Activated gamma-delta T cell treated with anti-CD3 and anti-CD28 coated beads, Interleukin-2, amount 50 U/mL, for 16 hours (primary cell): ENCODE measurements at places on chromosomes 4 and X.

DNA sequence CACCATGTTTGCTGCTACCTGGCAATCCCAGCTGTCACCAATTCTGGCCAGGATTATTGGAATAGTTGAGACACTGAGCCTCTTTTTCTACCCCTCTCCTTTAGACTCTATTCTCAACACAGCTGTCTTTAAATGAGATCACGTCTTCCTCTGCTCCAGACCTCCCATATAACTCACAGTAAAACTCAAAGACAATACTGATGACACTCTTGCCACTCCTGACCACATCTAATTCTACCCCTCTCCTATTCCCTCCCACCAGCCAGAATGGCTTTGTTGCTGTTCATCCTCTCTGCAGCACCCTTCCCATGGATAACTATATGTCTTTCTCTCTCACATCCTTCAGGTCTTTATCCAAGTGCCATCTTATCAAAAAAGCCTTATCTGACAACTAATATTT lies 188.6 kb upstream of the IL15 start:
- no peak for DNase-seq

DNA sequence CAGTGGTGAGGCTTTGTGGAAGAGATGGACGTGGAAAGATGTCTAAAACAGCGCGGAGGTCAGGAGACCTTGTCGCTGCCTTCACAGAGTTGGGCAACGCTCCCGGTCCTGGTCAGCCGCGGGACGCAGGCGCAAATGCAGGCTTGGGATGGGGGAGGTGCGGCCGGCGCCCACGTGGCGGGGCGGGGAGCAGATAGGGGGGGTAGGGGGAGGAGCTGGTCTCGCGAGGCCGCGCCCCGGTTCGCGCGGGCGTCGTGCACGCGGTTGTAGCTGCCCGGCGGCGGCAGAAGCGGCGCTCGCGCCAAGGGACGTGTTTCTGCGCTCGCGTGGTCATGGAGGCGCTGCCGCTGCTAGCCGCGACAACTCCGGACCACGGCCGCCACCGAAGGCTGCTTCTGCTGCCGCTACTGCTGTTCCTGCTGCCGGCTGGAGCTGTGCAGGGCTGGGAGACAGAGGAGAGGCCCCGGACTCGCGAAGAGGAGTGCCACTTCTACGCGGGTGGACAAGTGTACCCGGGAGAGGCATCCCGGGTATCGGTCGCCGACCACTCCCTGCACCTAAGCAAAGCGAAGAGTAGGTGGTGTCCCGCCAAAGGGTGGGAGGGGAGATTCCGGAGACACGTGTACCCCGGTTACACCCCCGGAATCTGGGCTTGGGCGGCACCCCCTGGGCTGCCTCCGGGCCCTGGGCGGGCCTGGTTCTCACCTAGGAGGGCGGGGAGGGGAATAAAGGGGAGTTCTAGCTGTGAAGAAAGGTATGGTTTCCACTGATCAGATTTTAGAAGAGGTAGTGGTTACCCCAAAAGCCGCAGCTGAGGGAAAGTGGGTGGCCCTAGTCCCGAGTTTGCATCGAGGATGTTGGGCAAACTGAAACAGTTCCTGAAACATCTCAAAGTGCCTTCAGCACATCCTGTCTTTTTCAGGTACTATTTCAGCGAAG lies at the start of gene PRDX4:
Gene PRDX4, plus strand, starts transcription at position 255 of the 939 bp plus-strand sequence. Its CDS starts 78 bp downstream, at position 333.
- DNase-seq = peak; percentile 55

DNA sequence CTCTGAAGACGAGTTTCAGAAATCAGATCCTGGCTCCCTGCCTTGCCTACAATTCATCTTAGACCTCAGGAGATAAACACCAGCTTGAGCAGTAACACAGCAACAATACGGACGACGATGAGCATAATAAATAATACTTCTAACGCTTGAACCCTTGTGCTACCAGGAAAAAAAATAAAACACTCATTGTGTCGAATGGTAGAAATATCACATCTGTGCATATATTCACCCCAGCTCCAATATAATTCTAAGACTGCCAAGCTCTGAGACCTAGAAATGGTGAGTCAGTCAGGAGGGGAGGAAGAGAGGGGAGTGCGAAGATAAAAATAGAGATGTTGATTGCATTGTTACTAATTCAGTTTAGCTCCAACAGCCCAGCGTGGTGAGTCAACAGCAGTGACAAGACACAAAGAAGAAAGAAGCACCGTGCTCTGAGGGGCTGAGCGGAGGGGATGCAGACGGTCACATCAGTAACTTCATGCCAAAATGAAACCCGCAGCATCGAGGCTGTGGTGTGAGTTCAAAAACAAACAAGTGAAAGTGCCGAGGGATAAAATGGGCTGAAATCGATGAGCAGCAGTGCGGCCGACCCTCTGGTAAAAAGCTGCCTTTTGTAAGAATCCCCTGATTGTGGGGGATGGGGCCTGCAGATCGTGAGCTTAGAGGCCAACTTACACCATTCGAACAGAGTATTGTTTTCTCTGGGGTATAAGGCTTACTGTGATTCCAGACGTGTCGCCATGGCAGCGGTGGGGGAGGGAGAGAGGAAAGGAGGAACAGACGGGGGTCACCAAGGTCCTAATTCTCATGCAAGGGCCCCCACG lies 150.4 kb downstream of the MGST2 start:
- DNase-seq = peak; percentile 3

DNA sequence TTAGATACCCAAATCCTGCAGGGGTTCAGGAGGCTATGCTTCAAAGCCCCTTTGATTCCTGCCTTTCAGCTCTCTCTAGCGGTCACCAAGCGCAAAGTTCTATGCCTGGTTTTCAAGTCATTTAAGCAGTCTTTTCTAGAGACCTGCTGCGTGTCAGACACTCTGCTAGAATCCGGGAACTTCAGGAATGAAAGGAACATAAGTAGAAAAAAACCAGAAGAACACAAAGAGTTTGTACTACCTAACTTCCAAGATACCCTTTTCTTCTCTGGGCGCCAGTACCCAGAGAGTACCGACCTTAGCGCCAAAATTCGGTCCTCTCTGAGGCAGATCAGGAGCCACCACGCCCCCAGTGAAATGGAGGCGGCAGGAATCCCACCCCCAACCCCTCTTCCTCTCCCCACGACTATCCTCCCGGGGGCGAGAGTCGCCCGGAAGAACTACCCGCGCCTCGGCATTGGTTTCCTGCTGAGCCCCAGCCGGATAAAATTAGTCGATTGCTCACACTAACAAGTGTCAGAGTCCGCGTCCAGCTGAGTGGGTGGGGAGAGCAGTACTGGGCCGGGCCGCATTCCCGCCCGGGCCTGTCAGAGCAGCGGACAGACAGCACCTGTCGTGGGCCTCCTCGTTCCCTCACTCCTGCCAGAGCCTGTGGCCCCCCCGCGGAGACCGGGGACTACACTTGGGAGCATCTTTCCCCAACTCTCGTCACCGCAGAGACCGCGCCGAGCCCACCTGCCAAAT lies 78.8 kb downstream of the RLIM start:
- DNase-seq = no peak

DNA sequence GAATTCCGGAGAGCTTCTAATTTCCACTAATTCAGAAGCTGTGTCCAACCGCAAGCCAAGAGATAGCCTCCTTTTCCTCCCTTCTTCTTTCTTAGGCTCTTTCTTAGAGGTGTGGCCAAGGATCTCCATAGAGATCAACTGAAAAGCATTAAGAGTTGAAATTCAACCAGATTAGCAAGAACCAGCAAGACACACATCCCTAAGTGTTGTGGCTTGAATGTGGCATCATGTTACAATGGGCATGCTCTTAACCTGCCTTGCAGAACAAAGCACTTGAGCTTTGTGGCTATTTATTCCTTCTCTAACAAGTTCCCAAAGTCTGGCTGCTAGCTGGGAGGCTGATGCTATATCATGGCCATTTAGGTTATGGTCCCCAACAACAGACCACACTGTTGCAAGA lies 10.4 kb downstream of the ANOS1 start:
- DNase-seq = no peak

GRCh38 chr4:2291705-2292645 lies 30.1 kb upstream of the MXD4 start:
- DNase-seq = no peak

- no peak for DNase-seq
Measured at GRCh38 chrX:96713303-96713702, 28.7 kb downstream of the DIAPH2 start.

GRCh38 chr4:116665716-116666115 lies 419.7 kb downstream of the TRAM1L1 start:
- no peak for DNase-seq

DNA sequence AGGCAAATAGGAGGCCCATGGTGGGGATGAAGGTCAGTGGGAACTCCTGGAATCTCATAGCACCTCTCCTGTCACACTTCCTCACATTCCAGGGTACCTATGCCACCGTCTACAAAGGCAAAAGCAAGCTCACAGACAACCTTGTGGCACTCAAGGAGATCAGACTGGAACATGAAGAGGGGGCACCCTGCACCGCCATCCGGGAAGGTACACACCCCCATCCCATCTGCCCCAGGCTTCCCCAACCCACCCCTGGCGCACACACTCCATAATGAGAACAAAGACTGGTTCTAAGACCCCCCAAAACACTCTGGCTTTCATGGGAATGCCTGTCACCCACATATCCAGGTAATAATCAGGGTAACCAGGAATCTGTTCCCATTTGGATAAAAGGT lies 6.4 kb downstream of the CDK16 start:
- DNase-seq = no peak

- no peak for DNase-seq
Measured at GRCh38 chr4:122665161-122665929, 44.5 kb upstream of the IL21 start.

DNA sequence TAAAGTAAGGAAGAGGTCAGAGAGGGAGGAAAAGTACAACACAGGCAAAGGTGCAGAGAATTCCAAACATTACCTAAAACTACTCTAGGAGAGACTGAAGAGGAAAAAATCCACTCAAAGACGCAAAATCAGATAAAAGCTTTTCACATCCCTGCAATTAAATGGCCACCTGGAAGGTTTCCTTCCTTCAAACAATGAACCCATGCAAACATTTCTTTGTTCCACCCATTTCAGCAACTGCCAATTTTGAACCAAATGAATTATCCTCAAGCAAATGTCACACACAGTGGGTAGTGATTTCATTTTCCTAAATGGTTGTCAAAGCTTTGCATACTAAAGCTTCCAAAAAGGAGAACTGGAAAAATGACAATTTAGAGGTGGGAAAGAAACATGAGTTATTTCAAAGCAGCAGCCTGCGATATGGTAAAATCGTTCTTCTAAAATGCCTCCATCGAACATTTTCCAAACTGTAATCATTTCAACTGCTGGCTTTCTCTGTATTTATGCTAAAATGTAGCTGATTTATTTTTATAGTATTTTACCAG lies 45.0 kb downstream of the APBB2 start:
- no peak for DNase-seq

- no peak for DNase-seq
Measured at GRCh38 chrX:40563784-40564183, 17.0 kb upstream of the ATP6AP2 start.

DNA sequence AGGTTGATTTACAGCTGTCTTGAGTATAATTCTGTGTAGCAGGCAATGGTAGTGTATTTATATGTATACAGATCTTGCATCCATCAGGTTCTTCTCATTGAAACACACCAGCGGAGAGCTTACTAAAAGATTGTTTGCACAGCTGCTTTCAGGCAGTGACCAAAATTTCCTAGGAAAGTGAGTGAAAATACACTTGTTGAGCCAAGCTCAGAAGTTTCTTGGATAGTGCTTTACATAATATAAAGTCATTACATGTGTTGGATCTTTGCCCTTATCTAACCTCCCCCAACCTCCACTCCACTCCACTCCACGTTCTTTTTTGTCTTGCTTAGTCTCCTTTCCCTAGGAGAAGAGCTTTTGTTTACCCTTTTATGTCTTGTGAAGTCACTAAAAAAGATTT lies 34.1 kb downstream of the CNKSR2 start:
- no peak for DNase-seq

DNA sequence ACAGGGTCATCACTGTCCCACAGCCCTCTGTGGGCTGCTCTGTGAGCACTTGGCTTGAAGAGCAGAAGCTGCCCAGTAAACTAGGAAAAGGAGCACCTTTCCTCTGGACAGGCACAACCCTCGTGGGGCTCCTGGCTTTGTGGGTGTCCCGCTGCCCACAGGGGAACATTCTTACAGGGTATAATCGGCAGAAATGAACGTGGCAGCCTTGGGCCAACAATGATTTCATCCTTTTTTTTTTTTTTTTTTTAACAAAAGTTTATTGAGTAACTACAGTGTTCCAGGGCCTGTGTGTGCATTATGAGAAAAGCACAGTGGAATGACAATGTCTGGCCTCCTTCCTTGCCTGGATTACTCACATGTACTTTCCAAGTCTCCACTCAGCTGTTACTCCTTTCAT lies 197.2 kb downstream of the PDGFC start:
- no peak for DNase-seq
